ENCODE measurements at places on chromosomes 16 and 17. TPM values are rescaled to one million over a fixed set of nuclear protein-coding genes. Genes with fewer than 3 reads are reported as not detected.
A peak's percentile ranks its signal among the peaks of the same experiment; 100 is the strongest.

HOXB2 gene
- 30.6 TPM for total RNA-seq

C16orf96 gene
- total RNA-seq, result 0.08 TPM

HIC1 gene
- 6.5 TPM for total RNA-seq

KRTAP4-1 gene
- total RNA-seq, result not detected

RND2 gene
- total RNA-seq, result 1.4 TPM

TAC4 gene
- not detected for total RNA-seq

KRTAP3-1 gene
- 4.0 TPM for total RNA-seq

MYH10 gene
- total RNA-seq, result 15.6 TPM

C16orf86 gene
- total RNA-seq, result 10.4 TPM

KCNJ12 gene
- total RNA-seq, result 8.7 TPM

DNA sequence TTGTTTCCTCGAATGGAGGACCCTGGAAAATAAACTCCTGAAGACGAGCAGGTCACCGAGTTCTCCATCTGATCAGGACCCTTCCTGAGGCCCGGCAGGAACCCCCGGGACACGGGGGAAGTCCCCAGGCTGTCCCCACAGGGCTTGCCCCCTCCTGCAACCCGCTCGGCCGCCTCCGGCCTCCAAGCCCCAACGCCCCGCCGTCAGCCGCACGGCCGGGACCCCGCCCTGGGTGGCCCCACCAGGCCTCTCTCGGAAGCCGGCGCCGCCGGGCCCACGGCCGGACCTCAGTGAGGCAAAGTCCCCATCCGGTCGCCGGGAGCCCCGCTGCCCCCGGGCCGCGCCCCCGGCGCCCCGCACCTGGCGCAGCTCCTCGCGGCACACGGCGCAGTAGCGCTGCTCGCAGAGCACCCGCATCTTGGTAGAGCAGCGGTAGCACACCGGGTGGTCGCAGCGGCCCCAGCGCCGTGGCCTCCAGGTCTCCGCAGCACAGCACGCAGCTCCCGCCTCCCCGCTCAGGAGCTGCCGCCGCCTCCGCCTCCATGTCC lies 383 bp downstream of the ZNF598 start:
- DNase-seq, result no peak

DNA sequence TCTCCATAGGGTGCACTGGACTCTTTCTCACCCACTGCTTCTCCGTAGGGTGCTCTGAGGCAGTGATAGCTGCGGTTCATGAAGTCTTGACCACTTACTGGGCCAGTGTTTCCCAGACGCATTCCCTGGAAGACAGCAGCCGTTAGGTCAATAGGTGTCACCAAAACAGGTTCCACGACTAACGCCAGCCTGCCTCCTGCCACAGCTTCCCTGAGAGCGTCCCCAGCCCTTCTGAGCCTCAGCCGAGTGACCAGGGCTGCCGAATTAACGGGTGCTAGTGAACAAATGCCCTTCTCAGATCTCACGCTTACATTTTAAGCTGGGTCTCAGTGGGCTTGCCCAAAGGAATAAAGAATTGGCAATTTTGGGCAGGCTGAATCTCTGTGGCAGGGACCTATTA lies 188.7 kb upstream of the TNRC6C start:
- no peak for DNase-seq

- no peak for DNase-seq
These were observed 55.9 kb downstream of the CDK12 start for GRCh38 chr17:39517224-39517623.

DNA sequence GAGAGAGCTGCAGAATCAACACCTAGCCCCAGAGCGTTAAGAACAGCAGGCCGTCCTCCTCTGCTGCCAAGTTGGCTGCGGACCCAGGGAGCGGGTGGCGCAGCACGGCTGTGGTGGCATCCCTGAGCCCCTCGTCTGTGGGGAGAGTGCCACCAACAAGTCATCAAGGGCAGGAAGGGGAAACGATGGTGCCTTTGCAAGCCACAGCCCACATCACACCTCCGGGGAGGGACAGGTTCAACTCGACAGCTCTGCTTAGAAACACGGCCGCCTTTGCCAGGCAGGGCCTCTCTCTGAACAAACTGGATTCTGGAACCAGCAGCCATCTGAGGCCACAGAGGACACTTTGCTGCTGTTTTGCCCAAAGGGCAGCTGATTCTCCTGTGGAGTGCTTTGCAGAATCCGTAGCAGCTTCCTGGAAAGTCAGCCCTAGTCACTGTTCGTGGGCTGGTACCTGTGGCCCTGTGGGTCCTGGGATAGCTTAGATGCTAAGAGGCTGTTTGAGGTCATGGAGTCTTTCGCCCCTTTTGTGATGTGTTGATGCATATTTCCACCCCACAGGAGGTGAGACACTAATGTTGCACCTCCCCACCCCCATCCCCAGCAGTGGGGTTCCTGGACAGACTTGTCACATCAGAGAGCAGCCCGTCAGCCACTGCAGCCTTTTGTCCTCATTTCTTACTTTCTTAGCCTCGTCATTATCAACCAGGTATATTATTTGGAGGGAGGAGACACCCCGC lies 270.6 kb downstream of the CPPED1 start:
- no peak for DNase-seq

- DNase-seq, result no peak
These were observed 5.4 kb upstream of the CHRNE start for GRCh38 chr17:4908301-4908700.

GRCh38 chr17:32584792-32585191 lies 98.0 kb downstream of the CDK5R1 start:
- no peak for DNase-seq

DNA sequence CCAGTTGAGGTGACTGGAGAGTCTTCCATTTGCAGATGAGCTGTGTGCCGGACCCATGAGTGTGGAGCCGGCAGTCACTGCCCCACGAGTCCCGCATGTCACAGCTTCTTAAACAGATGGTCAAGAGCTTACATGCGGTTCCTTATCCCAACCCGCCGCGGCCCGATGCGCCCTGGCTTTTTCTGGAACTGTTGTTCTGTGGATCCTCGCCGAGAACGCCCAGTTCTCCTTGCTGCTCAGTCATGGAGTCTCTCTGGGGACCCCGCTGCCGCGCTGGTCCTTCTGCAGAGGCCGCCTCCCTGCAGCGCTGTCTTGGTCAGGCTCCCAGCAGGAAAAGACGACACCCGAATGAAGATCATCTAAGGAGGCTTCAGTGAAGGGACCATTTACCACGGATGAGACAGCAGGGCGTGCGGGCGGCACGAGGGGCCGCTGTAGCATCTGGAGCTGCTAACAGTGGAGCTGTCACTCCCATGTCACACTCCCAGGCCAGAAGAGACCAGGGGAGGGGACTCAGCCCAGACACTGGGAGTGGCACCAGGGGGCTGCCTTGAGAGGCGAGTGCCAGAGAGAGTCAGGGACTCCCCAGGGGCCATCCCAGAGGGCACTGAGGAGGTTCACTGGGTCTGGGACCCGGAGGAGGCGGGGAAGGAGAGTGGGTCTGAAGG lies 10.8 kb upstream of the LGALS3BP start:
- peak; percentile 82 for DNase-seq

DNA sequence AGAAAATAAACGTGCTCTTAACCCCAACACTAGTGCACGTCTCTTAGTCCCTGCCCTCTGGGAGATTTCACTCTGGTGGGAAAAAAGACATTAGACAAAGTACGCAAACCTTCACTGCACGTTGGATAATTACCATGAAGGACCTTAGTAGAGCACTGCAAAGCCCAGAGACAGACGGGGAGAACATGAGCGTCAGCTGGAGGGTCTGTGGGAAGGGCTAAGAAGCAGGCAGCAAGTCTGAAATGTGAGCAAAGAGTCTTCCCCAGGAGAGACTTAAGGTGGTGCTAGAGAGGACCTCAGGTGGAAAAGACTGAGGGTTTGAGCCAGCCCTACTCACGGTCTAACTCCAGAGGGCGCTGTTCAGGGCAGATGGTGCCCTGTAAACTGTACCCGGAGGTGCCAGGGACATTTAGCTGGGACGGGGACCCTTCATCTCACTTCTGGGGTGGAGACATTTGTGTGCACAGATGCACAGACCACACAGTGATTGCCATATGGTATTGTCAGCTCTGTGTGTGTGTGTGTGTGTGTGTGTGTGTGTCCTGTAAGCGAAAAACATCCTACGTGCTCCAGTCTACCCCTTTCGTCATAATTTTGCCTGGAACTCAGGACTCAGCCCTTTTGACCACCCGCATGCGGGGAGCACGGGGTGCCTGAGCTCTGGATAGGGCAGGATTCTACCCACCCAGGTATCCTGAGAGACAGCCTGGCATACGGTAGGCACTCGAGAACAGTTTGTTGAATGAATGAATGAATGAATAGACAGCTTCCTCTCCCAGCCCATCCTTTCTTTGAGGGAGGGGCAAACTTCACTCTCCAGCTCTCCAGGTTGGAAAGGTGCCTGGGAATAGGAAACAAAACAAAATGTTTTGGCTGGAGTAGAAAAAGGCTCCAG lies 10.1 kb upstream of the STAC2 start:
- no peak for DNase-seq
